ENCODE measurements at places on chromosomes 5 and 9.

GRCh38 chr9:135962696-135963307 lies 1.6 kb upstream of the UBAC1 start:
- no peak for DNase-seq

- DNase-seq = no peak
Observed at GRCh38 chr5:1815881-1816292, 14.7 kb downstream of the NDUFS6 start.

DNA sequence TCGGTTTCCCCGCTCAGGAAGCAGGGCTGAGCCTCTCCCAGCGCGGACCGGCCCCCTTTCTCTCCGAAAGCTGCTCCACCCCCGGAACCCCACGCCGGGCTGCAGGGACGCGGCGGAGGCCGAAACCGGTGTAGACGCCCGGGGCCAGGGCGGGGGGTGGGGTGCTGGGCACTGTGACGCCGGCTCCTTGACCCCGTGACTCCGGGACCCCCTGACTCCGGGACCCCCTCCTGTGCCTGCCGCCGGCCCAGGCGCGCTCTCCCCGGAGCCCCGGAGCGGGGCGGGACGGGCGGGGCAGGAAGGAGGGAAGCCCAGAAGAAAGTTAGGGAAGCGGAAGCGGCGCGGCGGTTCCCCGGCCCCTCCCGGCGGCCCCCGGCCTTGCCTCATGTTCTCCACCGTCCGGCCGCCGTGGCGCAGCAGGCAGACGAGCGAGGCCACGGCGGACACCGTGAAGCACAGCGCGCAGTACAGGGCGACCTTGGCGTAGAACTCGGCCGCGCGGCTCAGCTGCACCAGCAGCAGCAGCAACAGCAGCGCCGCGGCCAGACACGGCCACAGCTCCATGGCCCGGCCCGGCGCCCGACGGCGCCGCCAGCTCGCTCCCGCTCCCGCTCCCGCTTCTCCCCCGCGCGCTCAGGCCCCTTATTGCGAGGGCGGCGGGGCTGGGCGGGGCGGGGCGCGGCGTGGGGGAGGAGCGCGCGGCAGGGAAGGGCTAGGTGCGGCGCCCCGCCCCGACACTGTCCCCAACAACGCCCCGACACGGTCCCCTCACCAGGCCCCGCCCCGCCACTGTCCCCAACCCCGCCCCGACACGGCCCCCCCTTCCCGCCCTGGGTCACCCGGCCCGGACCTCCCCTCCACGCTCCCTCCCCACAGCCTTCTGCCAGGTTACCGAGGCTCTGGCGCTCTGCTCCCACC lies at the start of gene AGPAT2:
Gene AGPAT2 (minus strand): TSS at position 664 of the 918 bp plus-strand sequence. CDS start 100 bp downstream, at position 564.
- DNase-seq = peak; percentile 94

GRCh38 chr9:124496075-124496449 lies 11.1 kb downstream of the NR5A1 start:
- no peak for DNase-seq

GRCh38 chr5:42718591-42718990 lies 38.0 kb upstream of the CCDC152 start:
- no peak for DNase-seq

GRCh38 chr5:77590347-77590746 lies 48.2 kb downstream of the OTP start:
- DNase-seq = peak; percentile 48

- DNase-seq = no peak
Observed at GRCh38 chr9:84609779-84610178, 59.8 kb upstream of the NTRK2 start.

DNA sequence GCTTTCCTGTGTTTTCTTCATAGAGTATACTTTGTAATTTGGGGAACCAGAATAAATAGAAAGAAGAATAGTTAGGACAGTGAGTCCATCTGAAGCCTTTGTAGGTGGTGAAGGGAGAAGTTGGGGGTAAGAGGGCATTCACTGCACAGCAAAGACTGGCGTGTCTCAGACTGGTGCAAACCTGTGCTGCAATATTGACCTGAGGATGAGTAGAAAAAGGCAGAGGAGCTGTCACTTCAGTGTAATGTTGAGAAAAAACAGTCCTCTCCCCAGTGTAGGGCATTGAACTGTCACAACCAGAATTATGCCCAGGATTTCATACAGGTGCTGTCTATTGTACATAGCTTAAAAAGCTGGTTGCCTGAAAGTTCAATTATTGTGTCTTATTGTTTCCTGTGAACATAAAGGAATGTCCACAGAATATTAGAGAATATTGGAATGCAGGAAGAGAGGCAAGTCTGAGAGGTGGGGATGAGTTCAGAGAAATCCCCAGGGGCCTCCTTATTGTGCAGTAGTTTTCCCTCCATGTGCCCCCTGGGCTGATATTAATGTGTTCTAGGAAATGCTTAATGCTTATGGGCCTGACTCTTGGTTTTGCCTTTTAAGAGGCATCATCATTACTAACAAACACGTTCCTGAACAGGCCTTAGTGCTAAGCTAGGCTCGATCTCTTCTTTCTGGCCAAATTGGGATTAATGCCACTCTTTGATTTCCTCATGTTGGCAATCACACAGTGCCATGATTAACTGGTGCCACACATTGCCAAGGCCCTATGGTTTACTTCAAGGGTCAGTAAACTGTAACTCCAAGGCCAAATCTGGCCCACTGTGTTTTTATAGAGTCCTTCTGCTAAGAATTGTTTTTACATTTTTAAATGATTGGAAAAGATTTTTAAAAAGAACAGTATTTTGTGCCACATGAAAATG lies 34.0 kb downstream of the DAPK1 start:
- no peak for DNase-seq

- no peak for DNase-seq
Observed at GRCh38 chr9:78578072-78578471, 281.1 kb downstream of the PSAT1 start.

GRCh38 chr5:121976979-121977378 lies 15.2 kb downstream of the SRFBP1 start:
- DNase-seq = no peak

- DNase-seq = no peak
Observed at GRCh38 chr5:96079075-96079474, 117.4 kb upstream of the ELL2 start.

GRCh38 chr5:56900858-56901578 lies 8.4 kb upstream of the SETD9 start:
- peak; percentile 50 for DNase-seq

GRCh38 chr9:89295400-89295799 lies 15.6 kb upstream of the CKS2 start:
- DNase-seq = no peak

DNA sequence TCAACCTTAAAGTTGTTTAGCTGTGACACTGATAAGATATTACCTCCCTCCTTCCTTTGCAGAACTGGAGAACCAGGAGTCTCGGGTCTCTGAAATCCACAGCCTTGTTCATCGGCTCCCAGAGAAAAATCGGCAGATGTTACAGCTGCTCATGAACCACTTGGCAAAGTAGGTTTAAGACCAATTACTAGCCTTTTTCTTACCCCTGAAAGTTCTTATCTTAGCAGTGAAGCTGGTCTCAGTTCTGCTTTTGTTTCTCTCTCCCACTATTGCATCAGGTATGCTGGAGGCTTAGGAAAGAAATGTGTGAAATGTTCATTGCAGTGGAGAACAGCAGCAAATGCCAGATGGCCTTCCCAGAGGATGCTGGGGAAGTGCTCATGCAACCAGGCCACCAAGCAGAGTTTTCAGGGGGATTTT lies 287.4 kb downstream of the ARHGAP26 start:
- no peak for DNase-seq

GRCh38 chr9:136860933-136861873 lies 4.9 kb downstream of the EDF1 start:
- DNase-seq = no peak

- DNase-seq = no peak
Observed at GRCh38 chr9:20593537-20593936, 28.8 kb downstream of the MLLT3 start.

- DNase-seq = no peak
Observed at GRCh38 chr5:143898381-143898780, 86.4 kb downstream of the HMHB1 start.

DNA sequence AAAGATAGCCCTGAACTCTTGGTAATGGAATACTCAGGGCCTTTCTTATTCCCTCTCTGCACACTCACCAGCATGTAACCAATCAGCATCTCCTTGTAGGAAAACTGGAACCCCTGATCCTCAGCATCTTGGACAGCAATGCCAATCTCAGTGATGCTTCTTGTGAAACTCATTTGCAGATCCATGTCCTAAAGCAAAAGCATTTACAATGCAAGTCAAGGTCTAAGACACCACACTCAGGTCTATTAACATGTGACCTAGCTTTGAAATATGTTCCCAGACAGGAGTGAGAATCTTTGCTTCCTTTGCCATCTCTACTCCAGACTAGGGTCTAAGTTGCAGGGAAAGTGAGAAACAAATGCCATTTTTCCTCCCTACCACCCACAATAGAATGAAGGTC lies 38.2 kb downstream of the MROH2B start:
- no peak for DNase-seq

GRCh38 chr5:84259283-84260045 lies 125.2 kb downstream of the EDIL3 start:
- no peak for DNase-seq

DNA sequence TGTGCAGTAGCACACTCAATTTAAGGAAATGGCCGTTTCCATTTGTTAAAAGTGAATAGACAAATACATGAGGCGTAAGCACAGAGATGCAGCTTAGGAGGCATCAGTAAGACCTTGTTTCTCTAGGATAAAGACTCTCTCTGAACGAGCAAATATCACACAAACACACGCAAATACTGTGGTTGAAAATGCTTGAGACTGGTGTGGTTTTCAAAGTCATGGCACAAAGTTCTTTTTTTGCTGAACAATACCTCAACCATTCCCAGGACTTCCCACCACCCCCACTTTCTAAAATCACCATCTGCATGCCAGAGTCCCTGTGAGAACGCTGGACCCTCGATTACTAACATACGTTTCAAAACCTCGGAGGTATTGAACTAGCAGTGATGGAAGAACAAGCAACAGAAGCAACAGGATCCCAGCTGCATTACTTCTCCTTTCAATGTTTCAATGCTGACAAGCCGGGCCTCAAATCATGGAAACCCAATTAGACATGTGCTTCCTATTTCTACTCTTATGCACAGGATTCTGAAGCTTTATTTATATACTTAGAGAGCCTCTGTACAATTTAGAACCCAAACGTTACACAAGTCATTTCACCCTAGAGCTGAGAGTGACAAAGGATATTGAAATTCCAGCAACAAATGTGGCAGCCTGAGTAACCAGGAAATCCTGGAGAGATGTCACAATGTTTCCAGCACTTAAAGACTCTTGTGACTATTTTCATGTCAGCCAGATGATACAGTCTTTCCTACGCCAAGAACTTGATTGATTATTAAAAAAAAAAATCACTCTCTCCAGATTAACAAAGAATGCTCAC lies 63.9 kb downstream of the CDC14B start:
- no peak for DNase-seq

GRCh38 chr9:98070704-98071103 lies 14.2 kb downstream of the NANS start:
- DNase-seq = no peak

DNA sequence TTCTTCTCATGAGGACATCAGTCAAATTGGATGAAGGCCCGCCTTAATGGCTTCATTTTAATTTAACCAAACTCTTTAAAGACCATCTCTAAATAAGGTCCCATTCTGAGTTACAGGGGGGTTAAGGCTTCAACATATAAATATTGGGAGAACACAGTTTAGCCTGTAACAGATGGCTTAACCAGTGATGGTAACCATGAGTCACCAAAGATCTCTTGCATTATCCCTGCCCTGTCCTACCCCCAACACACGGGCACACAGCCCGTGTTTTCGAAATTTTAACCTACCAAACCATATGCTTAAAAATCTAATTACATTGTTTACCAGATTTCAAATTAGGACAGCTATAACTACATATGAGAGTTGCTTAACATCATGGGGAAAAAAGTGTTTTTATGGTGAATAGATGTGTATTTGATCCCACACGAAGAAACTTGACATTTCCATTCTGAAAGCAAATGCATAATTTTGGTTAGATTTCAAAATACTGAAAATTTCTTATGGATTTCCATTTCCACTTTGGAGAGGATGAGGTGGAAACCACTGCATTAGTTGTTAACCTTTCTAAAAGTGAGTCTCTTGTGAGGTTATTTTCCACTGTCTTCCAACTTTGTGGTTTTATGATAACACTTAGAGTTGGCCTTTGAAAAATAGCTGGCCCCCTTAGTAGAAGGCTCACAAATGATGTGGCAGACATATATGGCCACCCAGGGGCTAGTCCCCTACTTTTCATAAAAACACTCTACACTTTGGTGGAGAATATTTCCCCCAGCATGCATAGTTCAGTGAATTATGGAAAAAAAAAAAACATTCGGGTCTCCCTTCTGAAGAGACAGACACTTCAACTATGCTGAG lies 849.3 kb downstream of the TLE1 start:
- no peak for DNase-seq

DNA sequence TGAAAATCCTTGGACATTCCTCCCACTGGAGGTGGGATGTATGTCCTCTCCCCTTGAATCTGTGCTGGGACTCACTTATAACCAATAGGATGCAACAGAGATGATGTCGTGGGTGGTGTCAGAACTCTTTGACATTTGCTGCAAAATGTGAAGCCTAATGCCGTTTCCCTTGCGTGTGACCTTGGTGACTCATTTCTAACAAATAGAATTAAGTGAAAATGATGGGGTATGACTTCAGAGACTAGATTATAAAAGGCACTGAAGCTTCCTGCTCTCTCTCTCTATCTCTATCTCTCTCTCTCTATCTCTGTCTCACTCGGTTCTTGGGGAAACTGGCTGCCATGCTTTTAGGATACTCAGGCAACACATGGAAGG lies 126.1 kb upstream of the STC2 start:
- DNase-seq = no peak

GRCh38 chr5:168039566-168040248 lies 251.7 kb upstream of the WWC1 start:
- DNase-seq = no peak

DNA sequence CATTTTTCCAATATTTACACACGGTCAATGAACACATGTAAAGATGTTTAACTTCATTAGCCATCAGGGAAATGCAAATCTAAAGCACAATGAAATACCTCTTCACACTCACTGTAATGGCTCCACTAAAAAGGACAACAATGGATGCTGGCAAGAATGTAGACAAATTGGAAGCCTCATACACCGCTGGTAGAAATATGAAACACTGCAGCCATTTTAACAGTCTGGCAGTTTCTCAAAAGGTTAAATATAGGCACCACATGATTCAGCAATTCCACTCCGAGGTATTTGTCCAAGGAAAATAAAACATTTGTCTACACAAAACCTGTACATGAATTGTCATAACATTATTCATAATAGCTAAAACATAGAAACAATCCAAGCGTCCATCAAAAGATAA lies 20.0 kb downstream of the RNF145 start:
- DNase-seq = no peak

GRCh38 chr9:94706922-94707321 lies 19.6 kb upstream of the AOPEP start:
- no peak for DNase-seq

Measured in D341Med (cell line).